ENCODE measurements at places on chromosomes 4 and X.

DNA sequence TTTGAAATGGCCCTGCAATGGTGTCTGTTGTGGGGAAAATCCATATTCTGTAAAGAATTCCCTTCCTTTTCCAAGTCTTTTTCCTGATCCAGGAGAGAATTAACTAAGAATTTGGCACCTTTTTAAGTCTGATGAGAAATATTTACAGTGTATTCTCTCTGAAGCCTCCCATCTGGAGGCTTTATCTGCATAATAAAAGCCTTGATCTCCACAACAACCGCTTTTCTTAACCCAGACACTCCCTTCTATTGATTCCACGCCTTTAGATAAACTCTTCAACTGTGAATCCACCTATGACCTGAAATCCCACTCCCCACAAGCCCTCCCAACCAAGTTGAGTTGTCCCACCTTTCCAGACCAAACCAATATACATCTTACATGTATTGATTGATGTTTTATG, 43.1 kb upstream of the TMPRSS11E start:
- no peak for DNase-seq

GRCh38 chrX:153578889-153579288, 20.1 kb downstream of the CCNQ start:
- no peak for DNase-seq

DNA sequence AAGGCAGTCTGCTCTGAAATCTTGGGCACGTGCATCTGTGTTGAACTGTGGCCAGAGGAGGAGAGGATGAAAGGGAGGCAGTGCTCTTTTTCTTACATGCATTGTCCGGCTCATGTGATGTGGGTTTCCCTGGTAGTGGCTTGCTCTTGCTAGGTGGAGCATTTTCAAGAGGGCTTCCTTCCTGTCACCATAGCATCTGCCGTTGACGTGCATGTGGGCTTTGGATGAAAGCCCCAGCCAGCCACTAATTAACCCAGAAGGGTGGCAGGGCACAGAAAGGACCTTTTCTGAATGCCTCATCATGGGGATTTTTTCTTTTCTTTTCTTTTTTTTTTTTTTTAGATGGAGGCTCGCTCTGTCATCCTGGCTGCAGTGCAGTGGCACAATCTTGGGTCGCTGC, 121.3 kb downstream of the GPR143 start:
- no peak for DNase-seq

DNA sequence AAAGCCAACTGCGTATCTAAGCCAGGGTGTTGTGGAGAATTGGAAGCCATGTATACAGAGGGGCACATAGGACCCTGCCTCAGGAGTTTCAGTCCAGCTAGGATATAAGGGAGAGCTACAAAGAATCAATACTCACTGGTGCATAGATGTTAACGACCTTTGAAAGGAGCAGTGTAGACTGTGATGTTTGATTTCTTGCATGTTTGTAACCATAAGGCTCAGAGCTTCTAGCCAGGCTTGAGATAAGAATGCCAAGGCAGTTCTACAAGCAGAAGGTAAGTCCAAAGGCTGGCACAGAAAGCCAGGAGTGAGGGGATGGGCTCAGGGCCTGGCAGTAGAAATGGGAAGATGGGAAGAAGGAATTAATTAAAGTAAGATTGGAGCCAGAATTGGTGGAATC, 75.7 kb downstream of the CC2D2A start:
- DNase-seq = no peak

GRCh38 chr4:158302076-158302866, 92.0 kb downstream of the TMEM144 start:
- no peak for DNase-seq

- no peak for DNase-seq
Observed at GRCh38 chrX:14501327-14501726, 28.0 kb upstream of the GLRA2 start.

DNA sequence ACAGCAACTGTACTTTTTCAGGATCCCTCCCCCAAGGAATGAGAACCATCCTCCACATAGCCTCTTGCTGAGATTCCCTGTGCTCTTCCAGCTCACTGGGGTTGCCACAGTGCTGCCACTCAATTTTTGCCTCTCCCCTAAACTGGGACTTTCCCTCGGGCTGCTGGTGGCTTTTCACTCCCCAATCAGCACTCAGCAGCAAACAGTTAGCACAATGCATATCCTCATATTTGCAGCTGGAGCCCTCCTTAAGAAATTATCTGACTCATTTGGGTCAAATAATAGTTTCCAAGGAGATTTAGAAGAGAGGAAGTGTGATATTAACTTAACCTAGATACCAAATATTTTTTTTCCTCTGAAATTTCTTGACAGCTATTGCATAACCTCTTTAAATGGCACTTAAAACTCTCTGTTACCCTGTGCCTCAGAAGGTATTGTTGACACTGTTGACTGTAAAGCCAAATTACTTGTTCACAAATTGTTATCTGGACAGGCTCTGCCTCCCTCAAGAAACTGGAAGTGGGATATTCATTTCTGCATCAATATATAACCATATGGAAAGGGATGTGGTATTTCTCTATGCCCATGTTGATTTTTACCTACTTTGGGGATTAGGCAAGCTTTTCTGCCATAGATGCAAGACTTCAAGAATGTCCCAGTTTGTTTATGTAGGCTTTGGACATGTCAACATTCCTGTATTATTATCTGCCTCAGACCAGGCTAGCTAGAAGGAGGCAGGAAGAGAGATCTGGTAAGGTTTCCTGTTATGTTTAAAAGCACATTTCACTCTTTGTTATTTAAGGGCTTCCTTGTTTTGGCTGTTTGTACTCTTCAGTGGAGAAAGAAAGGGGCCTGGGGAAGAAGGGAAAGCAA, 58.0 kb downstream of the SEPTIN11 start:
- no peak for DNase-seq

GRCh38 chrX:140503238-140503601, 1.6 kb downstream of the SOX3 start:
- no peak for DNase-seq

DNA sequence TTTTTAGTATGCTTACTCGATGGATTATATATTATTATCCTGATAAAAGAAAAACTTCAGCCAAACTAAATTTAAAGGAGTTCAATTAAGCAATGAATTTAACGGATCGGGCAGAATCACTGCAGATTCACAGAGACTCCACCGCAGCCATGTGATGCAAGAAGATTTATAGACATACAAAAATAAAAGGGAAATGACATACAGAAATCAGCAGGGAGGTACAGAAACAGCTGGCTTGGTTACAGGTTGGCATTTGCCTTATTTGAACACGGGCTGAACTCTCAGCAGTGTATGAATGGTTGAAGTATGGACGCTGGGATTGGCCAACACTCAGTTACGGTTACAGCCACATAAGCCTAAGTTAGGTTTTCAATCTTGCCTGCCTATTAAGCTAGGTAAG, 35.4 kb upstream of the DHRSX start:
- DNase-seq = no peak

GRCh38 chr4:15515106-15515505, 45.4 kb downstream of the CC2D2A start:
- DNase-seq = no peak

Data from endothelial cell (in vitro differentiated cells).